Dorsolateral prefrontal cortex (tissue), 122 donors: ENCODE measurements at places on chromosomes 5 and 9. TPM values are rescaled to one million over a fixed set of nuclear protein-coding genes. Genes with fewer than 3 reads are reported as not detected.

ITGA2 gene
- total RNA-seq, result 12.5 TPM

PCDHA9 gene
- 5.3 TPM for total RNA-seq

MYORG gene
- total RNA-seq, result 42.1 TPM

NDFIP1 gene
- 248 TPM for total RNA-seq

GPRIN1 gene
- total RNA-seq, result 48.5 TPM

N4BP3 gene
- total RNA-seq, result 8.7 TPM

SLC22A4 gene
- 3.4 TPM for total RNA-seq

SLC23A1 gene
- total RNA-seq, result 0.19 TPM

GZMA gene
- total RNA-seq, result not detected

NDUFA8 gene
- total RNA-seq, result 106 TPM

PDE8B gene
- total RNA-seq, result 55.8 TPM

MARCHF3 gene
- total RNA-seq, result 7.5 TPM

GDNF gene
- 1.4 TPM for total RNA-seq

TUBB4B gene
- 226 TPM for total RNA-seq

WDR38 gene
- total RNA-seq, result not detected

PRELID2 gene
- total RNA-seq, result 21.6 TPM

TPPP gene
- total RNA-seq, result 368 TPM

XPA gene
- total RNA-seq, result 24.0 TPM

TEX48 gene
- not detected for total RNA-seq

SPATA31C1 gene
- total RNA-seq, result 0.82 TPM

ENTPD2 gene
- 15.3 TPM for total RNA-seq

SV2C gene
- 9.5 TPM for total RNA-seq

SPATA31E1 gene
- not detected for total RNA-seq

IFNA5 gene
- not detected for total RNA-seq

SMC2 gene
- 8.5 TPM for total RNA-seq

ACOT12 gene
- total RNA-seq, result 1.1 TPM

HSPB3 gene
- 5.4 TPM for total RNA-seq

APBA1 gene
- total RNA-seq, result 100 TPM

SHOC1 gene
- total RNA-seq, result not detected

IGFBPL1 gene
- 1.0 TPM for total RNA-seq
